ENCODE measurements at places on chromosomes 5 and 9.

DNA sequence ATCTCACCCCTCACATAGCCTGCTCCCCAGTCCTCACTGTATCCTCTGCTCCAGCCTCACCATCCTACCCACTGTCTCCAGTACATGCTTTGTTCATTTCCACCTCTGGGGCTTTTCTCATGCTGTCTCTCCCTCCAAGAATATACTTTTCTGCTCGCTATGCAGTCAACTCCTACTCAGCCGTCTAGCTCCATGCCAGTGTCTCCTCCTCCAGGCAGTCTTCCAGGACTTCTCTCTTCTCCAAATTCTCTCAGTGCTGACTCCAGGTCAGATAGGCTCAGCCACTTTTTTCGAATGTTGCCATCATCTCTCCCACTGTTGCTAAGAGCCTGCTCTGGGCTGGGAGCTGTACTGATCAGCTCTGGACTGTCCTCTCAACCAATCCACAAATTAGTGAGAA is 8.0 kb upstream of the DAB2IP start:
- no peak for DNase-seq

DNA sequence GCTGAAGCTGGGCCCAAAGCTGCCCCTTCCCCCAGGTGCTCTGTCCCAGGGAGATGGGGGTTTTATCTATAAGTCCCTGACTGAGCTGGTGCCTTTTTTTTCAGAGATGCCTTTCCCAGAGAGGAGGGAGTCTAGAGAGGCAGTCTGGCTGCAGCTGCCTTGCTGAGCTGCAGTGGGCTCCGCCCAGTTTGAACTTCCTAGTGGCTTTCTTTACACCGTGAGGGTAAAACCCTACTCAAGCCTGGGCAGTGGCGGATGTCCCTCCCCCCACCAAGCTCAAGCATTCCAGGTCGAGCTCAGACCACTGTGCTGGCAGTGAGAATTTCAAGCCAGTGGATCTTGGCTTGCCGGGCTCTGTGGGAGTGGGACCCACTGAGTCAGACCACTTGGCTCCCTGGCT is 41.3 kb downstream of the CAVIN4 start:
- DNase-seq, result no peak

- DNase-seq, result no peak
Measured at GRCh38 chr9:5626727-5627634, 1.9 kb upstream of the RIC1 start.

DNA sequence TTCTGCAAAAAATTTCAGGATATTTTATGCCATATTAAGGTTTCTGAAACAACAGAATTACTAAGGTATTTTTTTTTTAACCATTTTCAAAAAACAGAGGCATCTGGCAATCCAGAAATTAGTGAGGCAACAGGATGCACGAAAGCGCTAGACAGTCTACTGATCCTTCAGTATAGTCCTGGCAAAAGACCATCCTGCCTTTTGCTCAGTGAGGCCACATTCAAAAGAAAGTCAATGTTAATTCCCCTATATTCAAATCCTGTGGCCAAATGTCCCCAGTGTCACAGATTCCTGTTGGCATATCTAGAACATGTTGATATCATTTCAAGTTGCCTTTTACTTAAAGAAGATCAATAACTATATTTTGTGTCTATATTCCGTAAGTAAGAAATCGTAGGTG is 13.1 kb upstream of the NFIB start:
- no peak for DNase-seq

- DNase-seq, result no peak
Measured at GRCh38 chr5:57779383-57780223, 297.0 kb upstream of the ACTBL2 start.

- DNase-seq, result no peak
Measured at GRCh38 chr5:68707575-68707974, 386.2 kb upstream of the SLC30A5 start.

DNA sequence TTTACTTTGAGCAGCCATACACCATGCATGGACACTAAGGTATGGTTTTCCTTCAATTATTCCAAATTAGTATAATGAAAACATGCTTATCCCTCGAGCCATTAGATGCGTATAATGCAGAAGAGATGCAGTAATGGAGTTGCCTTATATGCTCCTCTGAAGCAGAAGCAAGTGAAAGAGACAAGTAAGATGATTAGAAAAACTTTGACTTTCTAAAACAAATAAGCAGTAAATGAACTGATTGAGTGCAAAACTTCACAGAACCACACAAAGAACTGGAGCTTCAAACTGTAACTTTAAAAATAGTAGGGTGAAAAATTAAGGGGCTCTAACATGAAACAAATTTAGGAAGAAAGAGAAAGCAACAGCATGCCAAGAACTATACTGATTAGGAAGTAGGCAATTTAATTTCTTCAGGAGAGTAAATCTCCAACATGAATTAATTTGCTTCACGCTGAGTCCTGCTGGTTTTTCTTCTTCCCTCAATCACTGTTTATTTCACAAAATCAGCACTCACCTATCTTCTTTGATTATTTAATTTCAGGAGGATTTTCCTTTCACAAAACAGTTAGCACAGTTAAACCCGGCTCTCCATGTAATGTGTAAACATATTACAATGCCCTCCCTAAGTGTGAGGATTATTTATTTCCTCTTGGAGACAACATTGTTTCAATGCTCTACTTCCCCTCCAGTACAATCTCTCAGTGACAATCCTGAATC is 90.3 kb upstream of the PAM start:
- no peak for DNase-seq

GRCh38 chr5:170636206-170636605 is 132.4 kb downstream of the KCNIP1 start:
- no peak for DNase-seq

All from H1 (cell line).